Substantia nigra (tissue), 51 donors: ENCODE measurements at places on chromosomes 11 and 22.

GRCh38 chr11:133964356-133964755 is 7.6 kb upstream of the IGSF9B start:
- no peak for DNase-seq

DNA sequence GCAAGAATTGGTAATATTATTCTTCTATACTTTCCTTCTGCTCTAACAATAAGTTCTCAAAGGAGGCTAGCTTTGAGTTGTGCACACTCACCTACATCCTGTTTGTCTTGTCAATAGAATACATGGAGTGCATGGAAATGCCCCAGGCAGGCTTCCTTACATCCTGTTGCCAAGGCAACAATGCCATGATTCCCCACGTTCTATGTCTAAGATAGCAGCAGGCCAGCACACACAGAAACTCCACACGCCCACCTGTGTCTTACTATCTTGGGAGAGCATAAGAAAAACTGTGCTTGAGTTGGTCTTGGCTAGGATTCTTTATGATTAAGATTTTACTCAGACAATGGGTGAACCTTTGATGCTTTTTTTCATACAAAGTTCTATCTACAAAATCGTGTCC is 379.2 kb downstream of the AASDHPPT start:
- DNase-seq: no peak

DNA sequence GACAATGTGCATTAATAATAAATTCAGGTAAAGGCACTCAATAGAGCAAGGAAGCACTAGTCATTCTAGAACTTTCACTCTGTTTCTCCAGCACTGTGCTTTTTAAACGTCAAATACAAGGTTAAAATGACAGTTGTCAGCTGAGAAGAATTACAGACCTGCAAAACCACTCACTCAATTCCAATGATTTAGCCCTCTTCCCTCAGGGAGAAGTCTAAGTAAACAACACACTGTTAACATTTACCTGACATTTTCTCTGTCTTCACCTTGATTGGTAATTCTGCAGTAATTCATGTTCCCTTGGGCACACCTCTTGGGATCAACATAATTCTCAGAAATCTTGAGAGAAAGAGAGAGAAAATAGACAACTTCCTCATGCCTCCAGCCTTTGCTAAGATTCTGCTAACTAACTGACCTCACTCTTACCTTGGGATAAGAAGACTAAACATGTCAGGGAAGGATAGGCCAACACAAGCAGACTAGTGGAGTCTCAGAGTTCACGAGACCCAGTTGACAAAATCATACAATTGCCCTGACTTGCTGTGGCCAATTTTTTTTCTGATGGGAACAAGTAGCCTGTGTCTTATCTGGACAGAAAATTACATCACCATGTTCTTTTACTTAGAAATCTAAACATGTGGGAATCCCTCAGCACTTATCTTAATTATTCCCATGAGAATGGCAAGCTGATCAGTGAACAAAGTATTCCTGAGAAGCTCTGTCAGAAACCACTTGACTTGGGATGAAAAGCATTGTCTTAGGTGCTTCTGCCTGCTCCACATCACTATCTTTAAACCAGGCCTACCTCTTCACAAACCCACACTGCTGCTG is 516.8 kb upstream of the FAT3 start:
- DNase-seq: no peak

GRCh38 chr11:70200212-70200844 is 2.8 kb upstream of the FADD start:
- no peak for DNase-seq

DNA sequence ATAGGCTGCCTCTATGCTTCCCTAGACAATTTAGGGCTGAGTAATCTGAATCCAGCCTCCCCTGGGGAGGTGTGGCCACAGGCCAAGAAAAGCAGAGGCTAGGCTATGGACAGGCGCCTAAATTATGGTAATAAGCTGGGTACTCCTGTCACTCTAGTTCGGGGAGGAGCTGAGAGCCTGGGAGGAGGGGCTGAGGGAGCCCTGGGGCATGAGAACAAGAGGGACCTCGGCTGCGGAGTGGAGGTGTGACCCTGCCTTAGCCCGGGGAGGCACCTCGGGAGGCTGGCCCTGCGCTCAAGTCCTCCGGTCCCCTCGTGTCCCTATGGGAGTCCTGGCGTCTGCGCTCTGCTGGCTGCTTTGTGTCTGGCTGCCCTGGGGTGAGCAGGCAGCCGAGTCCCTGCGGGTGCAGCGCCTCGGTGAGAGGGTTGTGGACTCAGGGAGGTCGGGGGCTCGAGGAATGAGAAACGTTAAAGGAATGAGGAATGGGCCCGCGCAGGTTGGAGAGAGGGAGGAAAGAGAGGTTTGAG is at the start of gene OTOG:
Gene OTOG (plus strand): TSS at position 209 of the 527 bp plus-strand sequence. CDS start 114 bp downstream, at position 323.
- no peak for DNase-seq

- no peak for DNase-seq
Observed at GRCh38 chr22:19448076-19448607, 631 bp upstream of the C22orf39 start.

GRCh38 chr22:49524362-49524761 is 303.3 kb downstream of the BRD1 start:
- no peak for DNase-seq

DNA sequence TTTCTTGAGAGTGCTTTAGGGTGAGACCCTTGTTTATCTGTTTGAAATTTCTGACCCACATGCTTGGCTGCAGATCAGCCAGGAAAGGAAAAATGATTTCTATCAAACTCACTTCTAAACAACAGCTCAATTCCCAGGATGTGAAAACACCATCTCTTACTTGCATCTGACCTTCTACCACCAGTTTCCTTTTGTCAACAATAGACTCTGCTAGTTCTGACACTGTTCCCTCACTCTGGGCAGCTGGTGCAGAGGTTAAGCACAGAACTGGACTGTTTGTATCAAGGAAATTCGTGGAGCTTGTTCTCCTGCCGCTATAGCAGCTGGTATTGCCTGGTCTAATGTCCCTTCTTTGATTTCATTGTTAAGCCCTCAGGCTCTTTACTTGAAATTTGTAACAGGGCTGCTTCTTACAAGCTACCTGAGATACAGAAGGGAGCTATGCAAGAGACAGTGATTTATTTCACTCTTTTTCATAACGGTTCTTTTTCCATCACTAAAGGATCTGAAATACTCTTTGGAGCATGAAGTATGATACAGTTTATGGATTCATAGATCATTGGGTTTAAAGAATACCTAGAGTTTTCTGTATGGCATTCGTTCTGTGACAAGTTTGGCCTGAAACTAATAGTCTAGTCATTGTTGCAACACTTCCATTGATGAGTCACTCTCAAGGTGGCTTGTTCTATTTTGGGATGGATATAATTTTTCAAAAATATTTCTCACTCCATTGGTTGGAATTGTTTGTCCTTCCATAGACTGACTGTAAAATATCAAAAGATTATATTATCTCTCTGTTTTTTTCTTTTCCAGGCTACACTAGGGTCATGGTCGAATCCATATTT is 178.2 kb upstream of the ZC3H12C start:
- DNase-seq: no peak

DNA sequence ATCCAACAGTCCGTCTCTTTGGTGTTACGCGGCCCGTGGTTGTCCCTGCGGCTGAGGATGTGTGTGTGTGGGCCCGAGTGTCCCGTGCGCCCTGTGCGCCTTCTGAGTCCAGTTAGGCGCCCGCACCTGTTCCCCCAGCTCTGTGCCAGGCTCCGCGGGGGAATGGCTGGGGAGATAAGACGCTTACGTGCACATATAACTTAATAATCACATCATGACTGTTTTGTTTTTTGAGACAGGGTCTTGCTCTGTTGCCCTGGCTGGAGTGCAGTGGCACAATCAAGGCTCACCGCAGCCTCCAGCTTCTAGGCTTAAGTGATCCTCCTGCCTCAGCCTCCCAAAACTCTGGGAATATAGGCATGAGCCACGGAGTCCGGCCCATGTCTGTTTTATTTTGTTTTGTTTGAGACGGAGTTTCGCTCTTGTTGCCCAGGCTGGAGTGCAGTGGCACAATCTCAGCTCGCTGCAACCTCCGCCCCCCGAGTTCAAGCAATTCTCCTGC is 817 bp downstream of the ARL2 start:
- DNase-seq: no peak

DNA sequence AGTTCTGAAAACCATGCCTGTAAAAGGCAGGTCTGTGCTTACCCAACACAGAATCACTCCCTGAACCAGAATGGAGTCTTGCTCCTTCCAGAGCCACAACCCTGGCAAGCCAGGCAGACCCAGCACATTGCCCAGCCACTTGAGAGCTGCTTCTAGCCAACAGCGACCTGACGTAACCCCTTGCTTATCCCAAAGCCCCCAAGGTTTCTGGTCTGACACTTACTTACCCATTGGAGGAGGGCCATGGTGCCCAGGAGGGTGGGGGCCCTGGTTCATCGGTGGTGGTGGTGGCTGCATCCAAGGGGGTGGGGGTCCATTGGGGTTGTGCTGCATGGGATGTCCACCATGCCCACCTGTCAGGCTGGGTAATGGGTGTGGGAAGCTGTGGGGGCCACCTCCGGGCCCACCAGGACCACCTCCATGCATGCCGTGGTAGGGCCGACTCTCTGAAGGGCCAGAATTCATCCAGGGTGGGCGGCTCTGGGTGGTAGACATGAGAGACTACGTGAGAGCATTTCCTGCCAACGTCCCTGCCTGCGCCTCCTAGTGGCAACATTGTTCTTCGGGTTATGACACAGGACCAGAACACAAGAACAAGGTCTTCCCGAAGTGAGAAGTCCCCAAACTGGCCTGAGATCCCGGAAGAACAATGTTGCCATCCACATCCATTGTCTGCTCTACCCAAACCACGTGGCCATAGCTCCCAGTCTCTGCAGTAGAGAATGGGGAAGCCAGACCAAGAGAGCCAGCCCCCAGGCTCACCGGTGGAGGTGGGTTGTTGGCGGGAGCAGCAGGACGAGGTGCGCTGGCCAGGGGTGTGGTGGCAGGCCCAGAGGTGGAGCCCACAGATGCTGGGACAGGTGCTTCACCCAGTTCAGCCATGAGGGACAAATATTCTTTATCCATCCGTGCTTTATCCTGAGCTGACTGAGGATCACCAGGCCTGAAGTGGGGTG is 7.8 kb upstream of the PYGM start:
- peak; percentile 3 for DNase-seq

DNA sequence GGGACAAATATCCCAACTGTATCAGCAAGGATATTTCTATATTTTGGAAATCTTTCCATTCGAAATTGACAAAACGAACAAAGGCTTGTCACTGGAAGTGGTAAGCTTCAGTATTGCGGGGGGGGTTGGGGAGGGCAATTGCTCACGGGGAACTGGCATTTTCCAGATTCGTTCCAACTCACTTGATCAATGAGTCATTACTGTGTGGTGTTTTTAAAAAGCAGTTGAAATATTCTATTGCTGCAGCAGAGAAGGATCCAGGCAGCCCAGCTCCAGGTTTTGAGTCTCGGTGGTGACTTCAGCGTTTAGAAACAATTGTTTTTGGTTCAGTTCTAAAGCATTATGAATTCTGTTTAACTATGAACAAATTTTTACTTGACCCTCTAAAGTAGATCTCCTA is 33.8 kb upstream of the FBLN1 start:
- DNase-seq: no peak

DNA sequence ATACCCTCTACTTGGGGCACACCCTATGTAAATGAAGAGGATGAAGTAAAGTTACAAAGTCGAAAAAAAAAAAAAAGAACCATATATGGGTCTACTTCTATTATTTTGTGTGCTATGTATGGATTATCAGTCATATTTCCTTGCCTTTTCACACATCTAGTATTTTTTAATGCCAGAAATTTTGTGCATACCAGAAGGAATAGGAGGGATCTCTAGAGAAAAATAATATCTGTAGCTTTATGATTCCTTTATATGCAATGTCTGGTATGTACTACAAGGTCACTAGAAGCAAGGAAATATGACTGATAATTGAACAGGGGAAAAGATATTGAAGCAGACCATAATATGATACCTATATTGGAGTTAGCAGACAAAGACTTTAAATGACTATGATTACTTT is 713.4 kb downstream of the OPCML start:
- no peak for DNase-seq

DNA sequence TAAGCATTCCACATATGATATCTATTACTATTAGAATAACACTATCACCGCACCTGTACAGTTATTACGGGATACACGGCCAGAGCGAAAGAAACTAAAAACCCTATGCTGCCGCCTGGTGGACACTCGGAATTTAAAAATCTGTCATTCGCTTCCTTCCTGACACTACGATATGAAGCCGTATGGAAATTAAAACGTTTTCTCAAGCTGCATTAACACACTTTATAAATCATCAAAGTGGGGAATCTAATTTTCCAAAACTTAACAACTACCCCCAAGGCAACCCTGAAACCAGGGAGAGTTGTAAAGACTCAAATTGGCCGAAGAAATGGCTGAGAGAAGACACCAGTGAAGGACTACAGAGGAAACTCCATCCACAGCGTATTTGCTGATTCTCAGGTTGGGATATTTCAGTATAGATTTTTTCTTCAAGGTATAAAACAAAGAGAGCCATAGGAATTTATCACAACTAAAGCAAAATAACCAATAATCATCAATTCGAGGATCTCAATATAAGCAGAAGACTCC is 1.4 kb downstream of the CCDC73 start:
- peak; percentile 16 for DNase-seq

GRCh38 chr22:25351631-25352293 is 132.3 kb downstream of the CRYBB2 start:
- DNase-seq: no peak

DNA sequence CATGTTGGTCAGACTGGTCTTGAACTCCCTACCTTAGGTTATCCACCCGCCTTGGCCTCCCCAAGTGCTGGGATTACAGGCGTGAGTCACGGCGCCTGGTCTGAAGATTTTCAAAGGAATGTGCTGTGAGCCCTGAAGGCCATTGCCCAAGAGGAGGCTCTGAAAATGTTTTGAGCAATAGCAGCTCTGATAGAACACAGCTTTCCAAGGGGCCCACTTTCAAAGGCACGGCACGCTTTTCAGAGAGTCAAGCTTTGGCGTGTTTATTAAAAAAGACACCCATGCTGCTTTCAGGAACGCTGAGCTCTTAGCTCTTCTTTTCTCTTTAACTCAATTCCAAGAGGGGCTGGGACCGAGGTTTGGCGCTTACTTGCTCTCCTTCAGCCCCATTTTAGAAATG is 73.8 kb upstream of the CDON start:
- no peak for DNase-seq

DNA sequence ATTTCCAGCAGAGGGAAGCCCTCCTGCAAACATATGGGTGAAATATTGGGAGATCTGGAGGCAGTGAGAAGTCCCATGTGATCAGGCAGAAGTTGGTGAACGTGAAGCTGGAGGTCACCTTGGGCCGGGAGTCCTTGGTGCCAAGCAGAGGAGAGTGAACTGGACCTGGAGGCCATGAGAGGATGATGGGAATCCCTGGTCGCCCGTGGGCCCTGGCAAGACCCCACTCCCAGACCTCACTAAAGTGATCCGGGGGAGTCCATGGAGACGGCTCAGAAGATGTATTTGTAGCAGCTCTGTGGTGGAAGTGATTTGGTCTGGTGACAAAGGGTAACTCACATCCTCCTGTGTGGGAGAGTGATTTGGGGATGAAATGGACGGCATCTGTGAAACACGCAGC is 71.0 kb downstream of the ARHGAP8 start:
- DNase-seq: no peak

- no peak for DNase-seq
Observed at GRCh38 chr11:60905551-60906113, 753 bp downstream of the PRPF19 start.

GRCh38 chr11:45993531-45994001 is 71.1 kb downstream of the LARGE2 start:
- DNase-seq: peak; percentile 23

GRCh38 chr22:29816539-29816938 is 21.5 kb downstream of the ASCC2 start:
- no peak for DNase-seq
